T47D (cell line): ENCODE measurements at places on chromosomes 1 and 21.
A peak's percentile ranks its signal among the peaks of the same experiment; 100 is the strongest.

DNA sequence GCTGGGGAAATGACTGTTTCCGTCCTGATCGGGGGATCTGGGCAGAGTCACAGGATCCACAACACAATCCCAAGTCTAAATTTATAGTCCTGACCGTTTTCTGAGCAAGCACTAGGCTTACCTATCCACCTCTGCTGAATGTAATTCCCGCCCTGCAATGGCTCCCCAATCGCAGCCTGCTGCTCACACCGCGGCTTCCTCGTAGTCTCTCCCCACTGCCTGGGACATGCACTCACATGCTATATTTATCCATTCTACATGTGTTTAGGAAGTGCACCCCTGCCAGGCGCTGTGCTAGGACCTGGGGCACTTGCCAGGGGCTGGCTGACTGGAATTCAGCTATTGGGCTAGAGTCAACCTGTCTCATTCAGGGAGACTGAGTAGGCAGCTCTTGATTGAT is 246.6 kb upstream of the CSF3R start:
- DNase-seq: no peak

DNA sequence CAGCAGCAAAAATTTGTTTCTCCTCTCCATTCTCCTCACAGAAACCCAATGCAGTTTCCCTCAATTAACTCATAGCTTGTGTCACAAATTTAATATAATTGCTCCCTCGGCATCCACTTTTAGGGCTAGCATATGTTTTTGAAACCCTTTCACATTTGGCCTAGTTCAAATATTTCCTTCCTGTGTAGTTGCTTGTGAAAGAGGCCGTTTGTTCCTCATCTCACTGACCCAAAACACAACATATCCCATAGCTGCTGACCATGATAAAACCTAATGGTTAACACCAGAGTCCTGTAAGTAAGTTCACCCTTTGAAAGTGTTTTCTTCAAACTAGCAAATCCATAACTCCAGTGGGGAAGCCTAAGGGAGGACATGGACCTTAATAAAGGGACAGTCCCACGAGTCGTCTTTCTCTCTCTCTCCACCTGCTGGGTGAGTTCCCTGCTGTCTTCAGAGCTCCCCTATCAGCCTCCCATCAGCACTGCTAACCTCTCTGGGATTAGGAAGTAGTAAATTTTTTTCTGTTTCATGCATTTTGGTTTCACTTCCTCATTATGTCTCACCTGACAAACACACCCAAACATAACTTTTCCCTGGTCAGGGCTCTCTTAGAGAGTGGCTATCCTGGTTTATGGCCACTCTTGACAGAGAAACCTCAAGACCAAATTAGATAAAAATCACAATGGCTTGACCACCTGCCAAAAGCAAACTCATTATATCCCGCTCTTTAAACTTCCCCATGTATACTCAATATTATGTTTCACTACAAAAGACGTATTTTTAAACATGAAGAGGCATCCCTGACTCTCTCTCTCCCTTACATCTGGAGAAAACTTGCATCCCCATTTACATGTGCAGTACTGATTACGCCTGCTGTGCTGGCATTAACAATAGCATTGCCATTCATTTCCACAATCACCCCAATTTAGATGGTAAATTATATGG is 177.7 kb upstream of the HP1BP3 start:
- no peak for DNase-seq

- no peak for DNase-seq
Observed at GRCh38 chr1:246182149-246182851, 324.8 kb downstream of the SMYD3 start.

DNA sequence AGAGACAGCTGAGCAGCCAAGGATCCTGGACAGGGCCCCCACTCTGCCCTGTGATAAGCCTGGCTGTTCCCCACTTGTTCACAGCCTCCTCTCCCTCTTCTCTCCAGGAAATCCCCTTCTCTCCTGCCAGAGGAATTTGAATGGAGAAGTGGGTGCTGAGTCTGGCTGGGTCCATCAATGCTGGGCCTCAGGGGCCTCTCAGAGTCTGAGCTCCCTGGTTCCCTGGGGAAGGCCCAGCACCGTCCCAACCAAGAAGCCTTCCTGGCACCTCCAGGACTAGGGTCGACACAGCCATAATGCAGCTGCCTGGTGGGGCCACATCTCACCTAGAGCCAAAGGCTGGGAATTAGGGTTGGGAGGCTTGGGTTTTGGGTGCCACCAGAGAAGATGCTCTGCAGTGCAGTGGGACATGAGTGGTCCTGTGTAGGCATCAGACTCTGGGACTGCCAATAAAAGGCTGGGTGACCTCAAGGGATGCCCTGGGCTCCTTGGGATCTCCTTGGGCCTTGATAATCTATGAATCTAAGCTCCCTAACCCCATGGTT is 2.5 kb downstream of the MYBPH start:
- no peak for DNase-seq

- peak; percentile 31 for DNase-seq
Observed at GRCh38 chr1:15584489-15585363, at the start of gene AGMAT. Gene AGMAT, minus strand, starts transcription at chr1:15585051. Its CDS starts 84 bp downstream, at chr1:15584967.

DNA sequence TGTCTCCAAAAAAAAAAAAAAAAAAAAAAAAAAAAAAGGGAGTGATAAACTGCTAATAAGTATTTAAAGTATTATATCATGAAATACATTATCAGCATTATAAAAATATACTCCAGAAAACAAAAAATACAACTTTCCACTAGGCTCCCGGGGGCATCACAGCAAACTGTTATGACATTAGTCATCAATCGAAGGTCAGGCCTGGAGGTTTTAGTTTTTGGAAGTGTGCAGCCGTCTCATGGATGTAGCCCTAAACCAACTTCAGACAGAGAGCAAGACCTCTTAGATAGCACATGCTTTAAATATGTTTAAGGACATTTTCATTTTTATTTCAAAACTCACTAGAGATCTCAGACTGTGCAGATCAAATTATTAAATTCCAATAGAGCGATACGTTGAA is 106.3 kb downstream of the RERE start:
- no peak for DNase-seq

- no peak for DNase-seq
Observed at GRCh38 chr1:82160903-82161302, 360.2 kb downstream of the ADGRL2 start.

DNA sequence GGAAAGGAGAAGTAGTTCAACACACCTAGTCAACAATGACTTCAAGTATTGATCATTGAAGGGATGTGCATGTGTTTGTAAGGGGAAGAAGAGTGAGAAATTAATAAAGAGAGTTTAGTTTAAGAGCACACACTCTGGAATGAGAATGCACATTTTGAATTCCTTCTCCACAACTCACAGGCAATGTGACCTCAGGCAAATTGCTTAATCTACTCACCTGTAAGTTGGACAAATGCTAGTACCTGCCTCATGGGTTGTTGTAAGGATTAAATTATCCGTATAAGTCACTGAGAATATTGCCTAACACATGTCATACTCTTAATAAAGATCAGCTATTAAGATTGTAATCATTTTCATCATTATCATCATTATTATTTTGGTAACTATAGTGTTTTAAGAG is 204.0 kb upstream of the NFIA start:
- no peak for DNase-seq

DNA sequence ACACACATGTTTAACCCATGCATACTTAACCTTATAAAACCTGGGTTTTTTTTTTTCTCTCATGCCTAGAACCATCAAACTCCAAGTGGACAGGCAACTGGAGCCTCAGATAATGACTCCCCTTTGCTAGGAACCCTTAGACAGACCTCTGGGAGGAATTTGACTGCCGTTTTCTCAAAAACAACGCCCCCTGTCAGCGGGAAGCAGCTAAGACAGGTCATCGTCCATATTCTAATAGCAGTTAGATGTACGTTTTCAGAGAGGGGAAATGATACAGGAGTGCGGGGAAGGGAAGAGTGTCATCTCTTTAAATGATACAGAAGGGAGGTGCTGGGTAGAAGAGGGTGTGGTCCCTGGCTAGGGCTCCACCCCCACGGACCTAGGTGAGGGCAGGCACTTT is 34.7 kb downstream of the LRRC3 start:
- DNase-seq: no peak

DNA sequence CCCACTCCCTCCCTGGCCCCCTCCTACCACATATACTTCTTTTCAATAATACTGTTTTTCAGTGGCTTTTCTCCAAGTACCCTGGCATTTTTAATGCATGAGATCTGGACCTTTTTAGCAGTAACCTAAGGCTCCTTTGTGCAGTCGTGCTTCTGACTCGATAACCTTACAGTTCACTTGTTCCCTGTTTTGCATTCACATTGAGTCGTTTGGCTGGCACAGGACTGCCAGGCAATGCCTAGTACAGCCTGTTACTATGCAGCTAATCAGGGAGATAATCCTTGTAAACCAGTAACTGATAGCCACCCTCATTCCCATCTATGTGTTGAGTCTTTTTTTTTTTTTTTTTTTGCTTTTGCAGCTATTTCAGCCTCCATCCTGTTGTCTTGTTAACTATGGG is 3.7 kb downstream of the ATP1B1 start:
- DNase-seq: no peak

- DNase-seq: no peak
Observed at GRCh38 chr1:150210706-150211105, 25.2 kb downstream of the ANP32E start.

GRCh38 chr1:180581635-180582039 is 22.9 kb downstream of the OVAAL start:
- DNase-seq: no peak

GRCh38 chr1:195663549-195664280 is 944.5 kb downstream of the KCNT2 start:
- DNase-seq: no peak

DNA sequence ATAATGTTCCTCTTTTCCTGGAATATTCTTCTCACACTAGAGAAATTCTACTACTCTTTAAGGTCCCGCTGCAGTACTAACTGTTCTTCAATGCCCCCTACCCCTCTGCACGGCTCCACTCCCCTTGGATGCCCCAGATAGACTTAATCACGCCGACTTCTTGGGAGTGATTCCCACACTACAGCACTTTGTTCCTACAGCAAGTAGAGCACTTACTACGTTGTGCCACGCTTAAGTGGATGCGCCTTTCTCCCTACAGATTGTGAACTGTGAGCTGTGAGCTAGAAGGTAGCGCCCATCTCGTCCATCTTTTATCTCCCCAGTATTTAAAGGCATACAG is 2.2 kb downstream of the ZNF436 start:
- DNase-seq: no peak

DNA sequence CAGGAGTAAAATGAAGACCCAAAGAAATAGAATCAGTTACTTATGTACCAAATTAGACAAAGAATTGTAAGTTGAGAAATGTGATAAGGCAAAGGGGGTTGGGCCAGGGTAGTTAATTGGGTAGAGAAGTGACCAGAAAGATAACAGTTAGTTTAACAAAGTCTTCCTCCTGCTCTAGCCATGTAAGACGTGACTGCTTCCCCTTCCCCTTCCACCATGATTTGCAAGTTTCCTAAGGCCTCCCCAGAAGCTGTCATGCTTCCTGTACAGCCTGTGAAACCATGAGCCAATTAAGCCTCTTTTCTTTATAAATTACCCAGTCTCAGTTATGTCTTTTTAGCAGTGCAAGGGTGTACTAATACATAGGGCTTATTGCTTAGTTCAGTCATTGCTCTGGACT is 142.0 kb upstream of the PDE4B start:
- DNase-seq: no peak

DNA sequence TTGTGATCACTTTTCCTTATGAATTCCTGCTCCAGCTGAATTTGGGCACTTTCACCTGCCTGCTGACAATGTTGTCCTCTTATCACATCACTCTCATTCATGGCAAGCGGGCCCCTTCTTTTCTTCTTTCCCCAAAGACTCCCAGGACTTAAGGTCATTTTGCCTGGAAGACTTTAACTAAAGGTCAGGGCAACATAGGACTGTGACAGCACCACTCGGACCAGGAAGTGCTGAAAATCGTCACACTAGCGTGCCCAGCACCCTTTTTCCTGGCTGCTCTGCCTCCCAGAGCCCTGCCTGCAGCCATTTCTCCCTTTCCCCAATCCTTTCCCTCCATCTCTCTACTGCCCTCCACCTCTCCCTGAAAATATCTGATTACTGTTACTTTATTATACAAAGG is 35.4 kb downstream of the CD34 start:
- DNase-seq: no peak
